Stimulated activated CD8-positive, alpha-beta memory T cell treated with anti-CD3 and anti-CD28 coated beads, Interleukin-4, amount 100 ng/mL, for 4 hours (primary cell): ENCODE measurements at places on chromosomes 5 and 9.

- no peak for DNase-seq
These were observed 152.4 kb upstream of the ARRDC3 start for GRCh38 chr5:91535499-91535898.

DNA sequence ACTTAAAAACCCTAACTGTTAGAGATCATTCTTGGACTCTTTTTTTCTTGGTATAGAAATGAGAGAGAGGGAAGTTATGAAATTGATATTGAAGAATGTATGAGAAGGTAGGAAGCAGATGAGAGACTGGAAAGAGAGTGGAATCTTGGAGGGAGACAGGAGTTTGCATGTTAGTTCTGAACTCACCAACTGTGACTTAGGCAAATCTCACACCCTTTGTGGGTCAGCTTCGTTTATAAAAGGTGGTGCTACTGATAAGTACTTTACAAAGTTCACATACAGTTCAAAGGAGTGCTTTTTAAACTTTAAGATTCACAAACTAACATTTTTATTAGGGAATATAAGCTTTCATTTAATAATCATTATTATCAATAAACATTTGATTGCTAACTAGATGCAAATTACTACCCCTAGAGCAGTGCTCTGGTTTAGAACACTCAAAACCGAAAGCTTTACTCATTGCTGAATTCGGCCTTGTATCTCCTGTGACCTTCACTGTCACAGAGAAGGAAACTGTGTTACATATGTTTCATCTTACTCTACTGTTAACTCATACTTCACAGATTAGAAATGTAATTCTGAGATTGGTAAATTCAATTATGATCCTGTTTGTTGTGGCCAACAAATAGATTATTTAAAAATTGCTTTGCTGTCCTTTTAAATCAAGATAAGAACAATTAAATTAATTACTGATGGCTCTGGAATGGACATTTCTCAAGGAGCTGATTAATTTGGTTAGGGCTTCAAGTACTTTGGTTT, 143.2 kb downstream of the RMI1 start:
- no peak for DNase-seq

DNA sequence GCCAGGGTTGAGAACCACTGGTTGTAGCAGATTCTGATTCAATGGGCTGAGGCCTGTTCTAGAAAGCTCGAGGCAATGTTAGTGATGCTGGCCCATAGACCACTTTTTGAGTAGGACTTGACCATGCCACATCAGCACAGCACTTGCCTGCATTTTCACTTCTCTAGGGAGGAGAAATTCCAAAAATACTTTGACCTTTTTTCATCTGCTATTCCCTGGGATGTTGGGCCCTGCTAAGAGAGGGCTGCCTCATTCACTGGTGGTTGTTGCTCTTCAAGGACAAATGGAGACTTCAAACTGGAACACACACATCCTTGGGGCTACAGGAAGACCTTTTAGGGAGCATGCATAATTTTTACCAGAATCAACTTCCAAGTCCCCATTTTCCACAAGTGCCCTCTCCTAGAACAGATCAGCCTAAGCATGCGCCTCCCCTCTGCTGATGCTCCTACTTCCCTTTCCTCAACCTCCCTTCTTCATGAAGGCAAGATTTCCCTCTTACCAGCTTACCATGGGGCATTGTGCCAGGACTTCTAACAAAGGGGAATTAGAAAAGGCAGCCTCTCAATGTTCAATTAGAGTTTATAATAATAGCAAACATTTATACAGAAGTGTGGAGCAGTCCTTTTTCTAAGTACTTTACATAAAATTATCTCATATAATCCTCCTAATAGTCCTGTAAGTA, 12.7 kb upstream of the TGFBI start:
- DNase-seq: no peak

- no peak for DNase-seq
These were observed 37.7 kb downstream of the TSSK1B start for GRCh38 chr5:113397046-113397445.

GRCh38 chr9:137115394-137116026, 977 bp upstream of the DPP7 start:
- DNase-seq: no peak

DNA sequence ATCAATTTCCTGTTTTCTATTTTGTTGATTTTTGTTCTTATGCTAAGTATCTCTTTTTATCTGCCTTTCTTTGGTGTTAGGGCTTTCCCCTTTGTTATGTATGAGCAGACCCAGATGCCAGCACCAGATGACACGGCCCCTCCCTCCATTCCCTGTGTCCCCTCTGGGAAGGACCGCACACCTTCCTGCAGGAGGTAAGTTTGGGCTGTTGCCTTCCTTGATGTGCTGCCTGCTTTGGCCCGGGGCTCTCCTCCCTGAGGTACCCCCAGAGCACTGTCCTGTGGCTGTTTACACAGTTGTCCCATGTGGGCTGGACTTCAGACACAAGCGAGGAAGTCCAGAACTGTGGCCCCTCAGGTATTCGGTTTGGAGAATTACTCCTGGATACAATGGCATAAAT, 343.8 kb upstream of the IRX1 start:
- DNase-seq: no peak

GRCh38 chr9:137970686-137971476, 93.3 kb downstream of the CACNA1B start:
- DNase-seq: no peak

DNA sequence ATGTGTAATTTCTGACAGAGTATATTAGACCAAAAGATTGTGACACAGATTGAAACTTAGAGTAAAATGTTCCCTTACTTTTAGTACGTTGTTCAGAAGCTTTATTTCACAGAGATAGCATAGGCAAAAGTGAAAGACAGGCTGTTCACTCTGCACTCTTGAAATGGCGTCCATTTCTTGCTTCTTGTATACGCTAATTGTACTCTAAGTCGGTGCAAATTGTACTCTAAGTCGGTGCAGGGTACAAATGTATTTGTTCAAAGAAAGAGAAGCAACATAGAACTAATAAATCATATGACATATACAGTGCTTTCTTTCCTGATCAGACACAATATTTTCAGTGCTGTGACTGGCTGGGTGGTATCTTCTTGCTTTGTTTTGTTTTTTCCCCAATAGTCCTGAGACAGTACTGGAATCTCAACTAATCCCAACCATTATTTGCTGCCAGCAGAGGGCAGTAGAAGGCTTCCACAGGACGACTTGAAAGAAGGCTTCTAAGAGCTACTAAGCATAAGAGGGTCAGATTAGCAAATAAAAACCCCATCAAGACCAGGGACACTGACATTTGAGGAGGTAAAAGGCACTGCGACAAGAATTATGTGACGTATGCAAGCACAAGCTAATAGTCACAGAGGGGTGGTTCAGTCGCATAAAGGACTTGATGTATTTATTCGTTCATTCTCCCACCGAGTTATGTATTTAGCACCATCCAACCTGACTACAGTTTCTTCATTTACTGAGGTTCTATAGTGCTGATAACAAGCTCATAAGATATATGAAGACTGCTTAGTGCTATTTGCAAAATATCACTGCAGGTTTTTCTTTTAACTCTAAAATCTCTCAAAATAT, 831.8 kb downstream of the TAF11L14 start:
- no peak for DNase-seq

- DNase-seq: no peak
These were observed 10.6 kb upstream of the TMEM38B start for GRCh38 chr9:105683688-105684275.

GRCh38 chr5:119037496-119038215, 33.2 kb upstream of the DMXL1 start:
- DNase-seq: no peak

DNA sequence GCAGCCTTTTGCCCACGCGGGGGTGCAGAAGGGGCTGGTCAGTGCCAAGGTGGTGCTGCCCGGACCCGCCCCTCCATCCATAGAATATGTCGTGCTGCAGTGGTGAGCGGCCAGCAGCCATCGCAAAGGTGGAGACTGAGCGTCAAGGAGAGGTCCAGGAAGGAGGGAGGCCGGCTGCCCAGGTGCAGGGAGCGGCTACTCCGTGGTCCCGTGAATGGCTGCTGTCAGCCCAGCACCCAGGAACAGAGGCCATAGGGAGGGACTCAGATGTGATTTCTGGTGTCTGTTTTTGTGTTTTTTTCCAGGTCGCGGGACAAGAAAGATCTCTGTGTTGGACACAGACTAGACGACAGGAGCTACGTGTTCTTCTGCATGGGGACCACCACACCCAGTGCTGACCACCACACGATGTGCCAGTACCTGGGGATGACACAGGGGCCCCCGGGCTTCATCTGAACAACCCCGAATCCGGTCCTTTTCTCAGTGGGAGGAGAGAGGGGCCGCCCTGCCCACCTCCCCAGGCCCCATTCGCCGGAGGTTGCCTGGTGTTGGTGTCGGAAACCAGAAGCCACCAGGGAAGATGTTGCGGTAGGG, 29.0 kb downstream of the PAEP start:
- DNase-seq: no peak

DNA sequence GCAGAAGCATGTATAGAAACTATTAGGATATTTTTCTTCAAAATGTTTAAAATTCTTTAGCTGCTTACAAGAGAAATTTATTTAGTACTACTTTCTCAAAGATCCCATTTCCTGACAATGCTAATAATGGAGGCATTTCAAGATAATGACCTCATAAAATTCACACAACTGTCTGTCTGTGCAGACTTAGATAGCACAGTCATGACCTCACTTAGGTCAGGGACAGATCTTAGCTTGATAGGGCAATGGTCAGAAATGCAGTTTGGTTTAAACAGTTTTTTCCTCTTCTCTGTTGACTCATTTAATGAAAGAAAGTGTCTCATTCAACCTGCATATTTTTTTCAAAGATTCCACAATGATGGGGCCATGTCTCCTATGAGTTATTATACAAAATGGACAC, 128.4 kb downstream of the GRIA1 start:
- DNase-seq: no peak

- DNase-seq: no peak
These were observed 10.7 kb downstream of the PRRT1B start for GRCh38 chr9:131555841-131556673.

DNA sequence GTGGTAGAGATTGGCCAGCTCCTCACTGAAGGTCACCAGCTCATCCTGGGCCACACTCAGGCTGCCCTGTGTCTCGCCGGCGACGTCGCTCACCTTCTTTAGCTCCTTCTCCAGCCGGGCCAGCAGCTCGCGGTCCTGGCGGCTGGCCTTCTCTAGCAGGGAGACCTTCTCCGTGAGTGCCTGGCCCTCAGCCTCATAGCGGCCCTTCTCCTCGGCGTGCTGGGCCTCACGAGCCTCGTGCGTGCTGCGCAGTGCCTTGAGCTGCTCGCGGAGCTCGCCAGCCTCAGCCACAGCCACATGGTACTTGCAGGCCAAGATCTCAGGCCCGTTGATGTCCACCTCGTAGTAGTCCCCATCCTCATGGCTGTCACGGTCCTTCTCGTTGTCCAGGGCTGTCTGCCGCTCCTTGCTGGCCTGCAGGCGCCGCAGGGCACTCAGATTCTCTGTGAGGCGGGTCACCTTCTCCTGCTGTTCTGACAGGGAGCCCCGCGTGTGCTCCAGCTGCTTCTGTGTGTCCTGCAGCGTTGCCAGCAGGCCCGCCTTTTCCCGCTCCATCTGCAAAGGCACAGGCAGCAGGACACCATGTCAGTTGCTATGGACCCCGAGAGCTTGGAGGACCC, 45.5 kb downstream of the BICD2 start:
- no peak for DNase-seq

- DNase-seq: no peak
These were observed 296.1 kb upstream of the CLINT1 start for GRCh38 chr5:158155067-158155466.

DNA sequence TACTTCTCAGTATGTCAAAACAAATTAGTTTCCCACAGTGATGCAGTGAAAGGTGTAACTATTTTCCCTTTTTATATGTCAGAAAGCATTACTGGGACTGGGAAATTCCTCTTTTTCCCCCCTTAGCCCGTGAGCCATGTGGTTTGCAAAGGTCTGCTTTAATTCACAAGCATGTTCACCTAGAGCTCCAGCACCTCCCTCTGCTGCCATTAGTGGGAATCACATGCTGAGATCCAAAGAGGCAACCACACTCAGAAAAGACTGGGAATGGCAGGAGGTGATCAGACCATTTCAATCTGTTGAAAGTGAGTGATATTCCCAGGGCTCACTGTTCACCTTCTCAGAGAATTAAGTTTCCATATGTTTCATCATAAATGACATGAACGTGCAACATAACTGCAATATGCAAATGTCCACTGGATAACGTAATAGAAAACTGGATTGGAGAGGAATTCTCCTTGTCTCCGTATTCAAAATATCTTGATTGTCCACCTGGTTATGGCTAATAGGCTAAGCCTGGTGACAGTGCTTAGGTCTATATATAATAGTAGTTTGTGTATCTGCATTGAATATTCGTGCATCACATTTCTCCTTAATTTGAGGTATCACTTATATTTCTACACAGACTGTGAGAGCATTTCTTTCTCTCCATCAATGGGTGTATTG, 703.5 kb upstream of the WWC1 start:
- no peak for DNase-seq

DNA sequence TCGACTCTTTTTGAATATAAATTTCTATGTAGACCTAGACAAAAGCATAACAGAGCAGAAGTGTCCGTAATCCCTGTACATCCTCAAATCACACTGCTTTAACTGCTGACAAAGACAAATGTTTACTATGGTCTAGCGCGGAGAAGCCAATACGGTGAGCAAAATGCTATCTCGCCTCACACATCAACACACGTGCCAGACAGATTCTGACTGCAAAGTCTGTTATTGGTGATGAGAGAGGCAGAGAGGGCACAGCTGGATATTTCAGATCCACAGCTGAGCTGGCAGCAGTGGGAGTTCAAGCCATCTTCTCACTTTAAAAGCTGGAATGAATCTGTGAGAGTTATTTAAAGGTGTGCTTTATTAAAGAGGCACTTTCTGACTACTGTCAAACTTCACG, 124.3 kb downstream of the ARL15 start:
- no peak for DNase-seq

DNA sequence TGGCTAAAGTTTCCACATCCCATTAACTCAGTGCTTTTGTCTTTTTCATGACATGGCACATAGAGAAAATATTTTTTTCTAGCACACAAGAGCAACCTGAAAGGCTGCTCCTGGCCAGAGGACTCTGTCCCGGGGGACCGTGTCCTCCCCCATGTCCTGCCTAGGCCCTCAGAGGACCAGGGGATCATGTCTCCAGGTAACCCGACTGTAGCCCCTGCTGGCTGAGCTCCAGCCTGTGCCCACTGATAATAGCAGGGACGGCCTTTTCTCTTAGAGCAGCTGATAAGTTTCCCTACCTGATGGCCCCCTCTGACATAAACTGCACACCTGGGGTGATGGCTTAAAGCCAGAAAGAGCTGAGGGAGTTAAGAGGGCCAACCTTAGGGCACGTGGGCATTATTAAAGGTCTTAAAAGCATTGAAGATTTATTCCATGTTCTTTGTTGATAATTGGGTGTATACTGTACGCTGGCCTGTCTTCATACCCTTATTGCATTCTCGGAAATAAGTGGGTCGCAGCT, 5.9 kb downstream of the HDHD3 start:
- DNase-seq: no peak

GRCh38 chr5:62342476-62342837, 36.5 kb downstream of the KIF2A start:
- no peak for DNase-seq

DNA sequence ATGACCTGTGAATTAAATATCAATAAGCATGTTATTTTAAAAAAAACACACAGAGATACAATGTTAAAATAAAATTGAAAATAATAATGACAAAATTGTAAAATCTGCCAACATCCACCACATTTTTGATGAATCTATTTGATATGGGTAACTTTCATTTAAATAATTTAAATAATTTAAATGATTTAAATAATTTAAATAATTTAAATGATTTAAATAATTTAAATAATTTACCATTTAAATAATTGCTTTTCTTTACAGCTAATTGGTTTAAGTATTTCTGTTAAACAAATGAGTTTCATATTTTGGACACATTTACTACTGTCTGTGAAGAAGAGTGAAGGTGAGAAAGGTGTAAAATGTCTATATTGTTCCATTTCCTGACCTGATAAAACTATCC, 22.1 kb upstream of the GABRA6 start:
- no peak for DNase-seq
